ENCODE measurements at places on chromosomes 3 and 15. TPM values are rescaled to one million over a fixed set of nuclear protein-coding genes. Genes with fewer than 3 reads are reported as not detected.

The DPPA2 gene
- not detected for total RNA-seq

The VPS39 gene
- total RNA-seq, result 57.8 TPM

The CXCR6 gene
- total RNA-seq, result 4.0 TPM

DNA sequence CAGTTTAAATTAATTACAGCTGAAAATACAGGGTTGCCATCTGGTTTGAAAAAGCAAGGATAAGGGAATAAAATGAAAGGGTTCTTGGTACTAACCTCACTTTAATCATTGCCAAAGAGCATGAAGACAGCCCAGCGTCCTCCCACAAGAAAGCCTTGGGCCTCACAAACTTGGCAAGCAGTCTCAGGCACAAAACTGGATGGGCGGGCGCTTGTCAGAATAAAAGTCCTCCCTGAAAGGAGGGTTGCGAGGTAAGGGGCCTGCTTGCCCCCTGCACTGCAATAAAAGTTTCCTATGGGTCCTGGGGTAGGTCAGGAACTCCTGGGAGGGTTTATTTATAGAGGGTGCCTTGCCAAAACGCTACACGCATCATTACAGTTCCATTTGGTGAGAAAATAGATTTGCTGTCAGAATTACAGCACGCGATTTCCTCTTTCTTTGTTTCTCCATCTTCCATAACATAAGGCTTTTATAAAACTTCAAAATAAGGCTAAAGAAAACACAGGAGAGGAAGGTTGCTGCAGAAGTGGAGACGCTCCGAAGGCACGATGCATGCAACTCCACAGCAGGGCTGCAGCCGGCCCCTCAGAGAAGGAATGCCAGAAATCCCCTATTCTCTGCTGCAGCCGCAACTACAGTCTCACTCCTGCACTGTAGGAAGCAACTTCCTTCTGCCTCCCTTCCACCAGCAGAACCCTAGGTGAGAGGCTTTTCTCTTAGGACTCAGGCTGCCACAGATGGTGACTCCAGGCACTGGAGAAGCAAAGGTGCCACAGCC, 61.3 kb downstream of the VGLL4 start:
- peaks cover 31% of the 10 kb centered on the region for H3K4me1 ChIP-seq
- H3K27ac ChIP-seq, result no peak overlapping the region
- H3K27me3 ChIP-seq, result no peaks in the 10 kb centered on the region
- no peak overlapping the region for H3K4me3 ChIP-seq

All from activated CD4-positive, alpha-beta memory T cell treated with anti-CD3 and anti-CD28 coated beads for 36 hours (primary cell).